Stimulated activated CD8-positive, alpha-beta memory T cell treated with anti-CD3 and anti-CD28 coated beads, Interleukin-7, amount 100 ng/mL, for 1 hour (primary cell): ENCODE measurements at places on chromosomes 5 and 9.

- DNase-seq: no peak
Measured at GRCh38 chr5:5335700-5336264, 86.7 kb upstream of the ICE1 start.

DNA sequence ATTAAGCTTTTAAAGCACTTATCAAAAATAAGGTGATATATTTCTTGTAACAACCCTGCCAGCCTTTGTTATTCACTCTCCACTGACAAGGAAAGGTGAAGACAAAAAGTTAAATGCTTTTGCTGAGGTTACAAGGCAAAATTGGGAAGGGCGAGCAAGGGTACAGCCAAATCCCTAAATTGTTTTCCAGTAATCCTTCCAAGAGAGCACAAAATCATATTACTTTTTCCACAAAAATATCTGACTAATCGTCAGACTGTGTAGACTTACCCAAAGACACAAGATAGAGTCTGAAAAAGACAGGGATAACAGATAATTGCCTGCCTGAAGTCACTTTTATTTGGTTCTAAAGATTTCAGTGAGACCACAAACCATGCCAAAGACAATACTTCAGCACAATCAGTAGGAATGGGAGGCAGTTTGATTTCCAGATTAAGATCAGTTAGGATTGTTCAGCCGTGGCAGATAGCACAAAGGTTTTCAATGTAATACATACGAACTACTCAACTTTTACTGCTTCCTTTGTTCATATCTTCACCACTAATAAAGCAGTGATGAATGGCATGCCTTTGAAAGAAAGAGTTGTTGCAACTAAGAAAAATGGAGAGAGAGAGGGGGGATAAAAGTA is 383.8 kb upstream of the TUSC1 start:
- no peak for DNase-seq

DNA sequence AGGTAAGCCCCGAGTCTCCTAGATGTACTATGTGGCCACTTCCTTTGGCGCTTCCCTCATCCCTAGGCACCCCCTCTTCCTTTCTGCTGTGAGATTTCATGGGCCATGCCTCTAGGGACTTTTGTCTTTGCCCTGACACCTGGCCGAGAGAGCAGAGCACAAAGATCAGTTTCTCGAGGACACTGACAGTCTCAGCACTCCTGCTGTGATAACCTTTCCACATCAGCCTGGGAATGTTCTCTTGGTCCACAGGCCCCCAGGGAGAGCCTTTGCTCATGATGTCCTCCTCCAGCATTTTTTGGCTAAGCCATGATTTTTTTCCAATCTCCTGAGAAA is 127.0 kb upstream of the CPEB4 start:
- DNase-seq: no peak

DNA sequence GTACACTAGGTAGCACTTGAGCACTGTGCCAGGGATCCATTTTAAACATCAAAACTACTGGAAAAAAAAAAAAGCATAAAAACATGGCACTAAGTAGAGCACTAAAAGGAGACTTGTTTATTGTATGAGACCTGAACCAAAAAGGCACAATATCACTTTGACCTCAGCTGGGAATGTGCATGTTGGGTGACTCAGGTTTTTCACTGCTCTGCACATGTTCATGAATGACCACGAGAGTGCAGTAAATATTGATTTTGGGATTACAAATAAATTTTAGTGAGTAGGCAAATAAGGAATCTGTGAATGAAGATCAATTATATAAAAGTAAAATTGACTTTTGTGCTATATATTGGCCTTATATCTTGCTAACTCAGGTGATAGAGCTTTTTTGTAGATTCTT is 11.8 kb downstream of the RMI1 start:
- DNase-seq: no peak

DNA sequence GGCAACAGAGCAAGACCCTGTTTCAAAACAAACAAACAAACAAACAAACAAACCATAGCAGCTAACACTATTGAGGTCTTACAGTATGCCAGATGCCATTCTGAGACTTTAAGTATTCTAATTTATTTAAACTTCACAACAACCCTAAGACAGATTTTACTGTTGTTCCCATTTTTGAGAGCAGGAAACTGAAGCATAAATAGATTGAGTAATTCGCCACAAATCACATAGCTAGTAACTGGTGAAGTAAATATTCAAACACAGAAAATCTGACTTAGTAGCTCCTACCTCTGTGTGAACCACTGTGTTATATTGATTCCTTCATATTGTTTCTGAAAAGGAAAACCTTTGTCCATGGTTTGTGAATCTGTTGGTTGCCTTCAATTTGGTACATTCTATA is 98.4 kb downstream of the UNC13B start:
- DNase-seq: no peak

DNA sequence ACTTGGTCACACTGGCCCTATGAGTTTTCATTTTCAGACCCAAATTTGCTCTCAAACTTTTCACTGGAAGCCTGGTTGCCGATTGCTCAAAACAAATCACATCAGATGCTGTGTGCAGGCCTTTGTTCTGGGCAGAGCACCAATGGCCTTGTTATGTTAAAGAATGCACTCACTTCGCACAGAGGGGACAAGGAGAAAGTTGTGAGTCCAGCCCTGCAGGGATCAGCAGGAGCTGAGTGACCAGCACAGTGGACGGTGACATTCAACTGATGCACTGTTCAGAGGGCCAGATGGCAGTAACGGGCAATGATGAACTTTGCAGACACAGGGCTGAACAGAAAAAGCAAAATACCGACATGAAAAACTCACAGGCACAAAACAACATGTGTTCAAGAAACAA is 86.1 kb downstream of the BARX1 start:
- no peak for DNase-seq

DNA sequence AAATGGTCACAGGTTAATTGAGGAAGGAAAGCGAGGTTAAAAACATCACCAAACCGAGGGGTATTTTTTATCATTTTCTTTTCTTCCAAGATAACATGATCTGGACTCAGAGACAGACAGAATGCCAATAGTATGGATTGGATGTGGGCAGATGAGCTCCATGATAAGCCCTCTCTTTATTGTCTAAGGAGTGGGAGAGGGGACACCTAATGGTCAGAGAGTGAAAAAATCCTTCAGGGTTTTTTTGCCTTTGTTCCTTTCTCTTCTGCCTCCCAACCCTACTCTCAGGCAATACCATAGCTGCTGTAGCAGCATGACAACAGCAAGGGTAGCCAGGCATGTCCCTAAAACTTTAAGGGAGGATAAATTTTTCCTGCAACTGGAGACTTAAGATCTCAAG is 94.7 kb downstream of the DIRAS2 start:
- DNase-seq: no peak

- no peak for DNase-seq
Measured at GRCh38 chr9:134502809-134503211, 138.8 kb upstream of the COL5A1 start.

DNA sequence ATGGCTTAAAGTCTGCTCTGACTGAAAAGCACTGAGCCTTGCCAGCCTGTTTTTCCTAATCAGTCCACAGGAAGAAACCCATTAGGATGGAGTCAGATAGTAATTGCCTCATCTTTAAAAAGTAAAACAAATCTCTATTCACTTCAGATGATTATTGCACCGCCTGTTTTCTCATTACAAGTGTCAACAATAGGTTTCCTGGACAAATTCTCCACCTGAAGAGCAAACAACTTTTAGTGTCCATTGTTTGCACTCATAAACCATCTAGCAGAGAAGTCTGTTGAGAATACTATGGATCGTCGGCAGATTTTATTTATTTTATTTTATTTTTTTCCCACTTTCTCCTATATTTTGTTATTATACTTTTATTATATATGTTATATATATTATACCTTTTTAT is 20.3 kb downstream of the C5orf63 start:
- no peak for DNase-seq

DNA sequence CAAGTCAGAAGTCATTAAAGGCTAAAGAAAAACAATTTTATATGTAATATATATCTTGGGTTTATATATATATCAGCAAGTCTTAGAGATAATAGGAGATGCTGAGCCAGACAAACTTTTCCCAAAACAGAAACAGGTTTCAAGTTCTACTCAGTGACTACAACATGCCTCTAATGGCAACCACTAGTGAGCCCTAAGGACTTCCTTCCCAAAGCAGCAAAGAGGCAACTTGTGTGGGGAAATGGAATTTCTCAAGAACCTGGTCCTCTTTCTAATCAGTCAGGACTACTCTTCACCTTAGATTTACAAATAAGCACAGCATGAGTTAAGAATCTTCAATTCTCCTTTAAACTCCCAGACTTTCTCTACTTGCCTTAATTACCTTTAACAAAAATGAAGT is 17.6 kb downstream of the RNF38 start:
- DNase-seq: no peak

DNA sequence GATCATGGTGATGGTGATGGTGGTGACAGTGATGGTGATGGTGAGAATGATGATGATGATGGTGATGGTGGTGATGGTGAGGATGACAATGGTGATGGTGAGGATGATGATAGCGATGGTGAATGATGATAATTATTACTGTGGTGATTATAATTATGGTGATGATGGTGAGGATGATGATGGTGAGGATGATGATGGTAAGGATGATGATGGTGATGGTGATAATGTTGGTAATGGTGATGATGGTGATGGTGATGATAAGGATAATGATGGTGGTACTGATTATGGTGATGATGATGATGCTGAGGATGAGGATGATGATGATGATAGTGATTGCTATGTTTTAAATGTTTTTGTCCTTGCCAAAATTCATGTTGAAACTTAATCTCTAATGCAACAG is 37.3 kb upstream of the HRH2 start:
- DNase-seq: no peak

- no peak for DNase-seq
Measured at GRCh38 chr5:50666261-50667022, at the start of gene PARP8. TSS of gene PARP8 (plus strand) at chr5:50666637. CDS start at chr5:50667096, 459 bp downstream.

GRCh38 chr9:17905781-17906175 is 326.9 kb downstream of the SH3GL2 start:
- no peak for DNase-seq

DNA sequence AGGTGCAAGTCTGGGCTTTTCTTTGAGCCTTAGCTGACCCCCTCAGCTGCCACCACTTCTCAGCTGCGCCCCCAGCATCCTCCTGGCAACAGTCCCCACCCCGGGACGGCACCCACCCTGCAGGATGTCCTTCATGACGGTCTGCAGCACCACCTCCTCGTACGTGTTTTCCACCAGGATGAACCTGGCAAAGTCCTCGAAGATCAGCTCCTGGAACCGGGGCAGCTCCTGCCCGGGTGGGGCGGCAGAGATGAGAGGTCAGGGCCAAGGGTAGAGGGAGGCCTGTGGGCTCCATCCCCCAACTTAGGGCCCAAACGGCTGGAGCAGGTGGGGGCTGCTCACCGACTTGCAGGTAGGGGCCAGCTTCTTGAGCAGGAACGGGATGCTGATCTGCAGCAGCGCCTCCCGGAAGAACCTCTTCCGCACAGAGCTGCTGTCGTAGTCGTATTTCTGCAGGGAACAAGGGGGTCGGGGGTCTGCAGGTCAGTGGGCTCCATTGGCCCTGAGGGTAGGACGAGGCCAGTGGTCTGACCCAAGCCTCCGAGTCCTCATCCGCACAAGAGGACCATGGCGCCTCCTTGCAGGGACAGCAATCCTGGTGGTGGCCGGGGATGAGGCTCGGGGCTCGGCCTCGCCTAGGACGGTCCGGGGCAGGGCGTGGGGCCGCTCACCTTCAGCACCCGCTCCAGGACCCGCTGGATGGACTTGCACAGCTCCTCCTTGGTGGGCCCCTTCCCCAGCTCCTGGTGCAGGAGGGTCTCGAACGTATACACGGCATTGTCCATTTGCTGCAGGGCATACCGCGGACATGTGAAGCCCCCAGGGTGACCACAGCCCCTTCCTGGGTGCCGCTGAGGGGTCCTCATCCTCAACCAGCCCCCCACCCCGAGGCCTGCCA is 56.7 kb downstream of the LRSAM1 start:
- DNase-seq: no peak

- DNase-seq: no peak
Measured at GRCh38 chr9:76552751-76553455, 93.9 kb downstream of the GCNT1 start.

GRCh38 chr9:105275938-105276337 is 31.5 kb downstream of the SLC44A1 start:
- DNase-seq: no peak

DNA sequence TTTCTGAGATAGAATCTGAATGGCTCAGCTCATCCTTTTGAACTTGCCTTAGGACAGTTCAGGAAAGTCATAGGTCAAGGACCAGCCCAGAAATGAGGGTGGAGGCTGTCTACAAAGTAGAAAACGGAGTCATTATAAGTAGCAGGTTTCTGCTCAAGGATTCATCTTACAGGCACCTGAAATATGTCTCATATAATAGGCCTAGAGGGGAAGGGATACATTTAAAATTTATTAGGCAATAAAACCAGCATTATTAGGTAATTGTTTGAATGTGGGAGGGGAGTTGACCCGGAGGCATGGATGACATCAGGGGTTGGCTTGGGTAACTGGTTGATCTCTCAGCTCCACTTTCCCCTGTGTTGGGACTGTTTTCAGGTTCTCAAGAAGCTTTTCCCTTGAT is 11.9 kb upstream of the GALNT10 start:
- no peak for DNase-seq

GRCh38 chr9:136107155-136107952 is 11.3 kb downstream of the TMEM250 start:
- no peak for DNase-seq

DNA sequence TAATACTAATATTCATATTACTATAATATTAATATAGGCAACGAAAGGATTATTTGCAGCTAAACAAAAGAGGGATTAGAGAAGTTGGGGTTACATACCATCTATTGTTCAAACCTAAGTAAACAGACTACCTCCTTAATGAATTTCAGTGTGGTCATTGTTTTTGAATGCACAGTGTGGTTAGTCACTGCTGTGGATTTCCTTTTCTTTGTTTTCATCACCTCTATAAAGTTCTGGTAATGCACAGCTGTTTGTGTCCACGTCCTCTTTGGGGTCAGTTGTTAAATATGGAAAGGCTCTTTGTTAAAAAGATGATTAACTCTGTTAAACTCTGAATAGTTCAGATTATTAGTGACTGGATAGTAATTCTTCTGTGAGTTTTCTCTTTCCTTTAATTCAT is 233.6 kb downstream of the MAST4 start:
- no peak for DNase-seq

DNA sequence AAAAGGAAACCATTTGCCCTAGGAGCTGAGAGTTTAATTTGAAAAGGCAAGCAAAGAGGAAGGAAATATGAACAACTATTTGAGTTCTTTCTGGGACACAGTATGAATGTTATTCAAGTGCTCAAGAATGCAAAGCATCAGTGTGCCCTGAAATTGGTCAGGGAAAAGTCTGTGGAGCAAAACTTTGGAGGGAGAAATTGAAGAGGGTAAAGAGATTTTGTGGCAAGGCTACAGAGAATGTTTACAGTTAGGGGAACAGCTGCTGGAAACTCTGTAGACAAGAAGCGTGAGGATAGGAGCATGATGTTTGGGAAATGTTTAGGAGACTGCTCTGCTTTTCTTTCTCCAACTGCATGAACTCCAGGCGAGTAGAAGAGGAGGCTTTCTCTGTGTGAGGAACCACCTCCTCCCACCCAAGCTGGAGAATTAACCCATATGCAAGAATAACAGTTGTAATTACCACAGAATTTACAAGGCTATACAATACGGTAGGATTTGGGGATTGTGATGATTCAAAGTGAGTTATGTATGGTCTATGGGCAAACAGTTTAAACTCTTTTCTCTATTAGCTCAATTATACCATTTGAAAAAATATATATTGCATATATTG is 75.4 kb upstream of the IL7R start:
- DNase-seq: no peak

- no peak for DNase-seq
Measured at GRCh38 chr5:90809311-90810056, 250.9 kb downstream of the ADGRV1 start.
